ENCODE measurements at places on chromosomes 3 and 15. TPM values are rescaled to one million over a fixed set of nuclear protein-coding genes. Genes with fewer than 3 reads are reported as not detected.
A peak's percentile ranks its signal among the peaks of the same experiment; 100 is the strongest.

DNA sequence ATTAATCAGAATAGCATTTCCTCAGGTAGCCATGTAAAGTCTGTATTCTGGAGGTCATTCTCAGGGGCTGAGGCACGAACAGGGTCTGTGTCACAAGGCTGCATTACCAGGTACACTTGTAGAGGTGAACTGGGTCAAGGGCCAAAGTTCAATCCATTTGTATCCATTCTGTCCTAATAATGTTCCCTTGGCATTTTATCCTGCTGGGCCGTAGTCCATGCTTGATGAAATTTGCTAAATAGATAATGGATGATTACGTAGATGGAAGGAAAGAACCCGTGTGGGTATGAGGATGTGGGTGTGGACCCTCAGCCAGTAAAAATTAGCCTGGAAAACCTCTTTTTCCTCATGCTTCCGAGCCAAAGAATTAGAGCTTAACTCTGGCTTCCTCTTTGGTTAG, 785.9 kb downstream of the GRM7 start:
- no peaks in the 10 kb centered on the region for H3K36me3 ChIP-seq
- no peak overlapping the region for H3K4me3 ChIP-seq
- no peak for DNase-seq
- H3K27ac ChIP-seq: no peak overlapping the region

- H3K27ac ChIP-seq: no peak overlapping the region
- H3K27me3 ChIP-seq: peaks cover 4% of the 10 kb centered on the region
- H3K36me3 ChIP-seq: no peaks in the 10 kb centered on the region
- no peak for DNase-seq
These were observed 17.6 kb upstream of the PAQR9 start for GRCh38 chr3:142981108-142981507.

DNA sequence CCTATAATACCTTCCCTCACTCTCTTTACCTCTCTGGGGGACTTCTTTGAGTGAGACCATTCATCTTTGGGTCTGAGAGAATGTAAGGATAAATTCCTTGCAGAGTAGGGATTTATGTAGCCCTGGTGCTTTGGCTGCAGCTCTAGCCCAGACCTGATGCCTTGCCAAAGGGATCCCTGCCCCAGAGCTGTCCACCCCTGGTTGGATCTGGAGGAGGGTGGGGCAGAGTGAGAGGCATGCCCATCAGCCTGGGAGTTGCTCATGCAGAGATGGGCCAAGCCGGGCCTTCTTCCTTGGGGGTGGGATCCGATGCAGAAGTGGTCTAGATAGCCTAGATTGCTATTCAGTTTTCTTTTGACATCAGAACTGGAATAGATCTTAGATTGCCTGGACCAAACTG, 31.5 kb downstream of the RTP1 start:
- no peak for DNase-seq
- no peaks in the 10 kb centered on the region for H3K4me1 ChIP-seq
- H3K4me3 ChIP-seq: no peak overlapping the region
- peaks cover 7% of the 10 kb centered on the region for H3K27me3 ChIP-seq
- no peak overlapping the region for H3K27ac ChIP-seq

- no peak for DNase-seq
- H3K4me1 ChIP-seq: peaks cover 54% of the 10 kb centered on the region
- peaks cover 44% of the 10 kb centered on the region for H3K27me3 ChIP-seq
- H3K36me3 ChIP-seq: no peaks in the 10 kb centered on the region
- peak overlapping the region; percentile 81 for H3K4me3 ChIP-seq
These were observed 4.3 kb downstream of the RNU6-1 start for GRCh38 chr15:67835297-67836133.

DNA sequence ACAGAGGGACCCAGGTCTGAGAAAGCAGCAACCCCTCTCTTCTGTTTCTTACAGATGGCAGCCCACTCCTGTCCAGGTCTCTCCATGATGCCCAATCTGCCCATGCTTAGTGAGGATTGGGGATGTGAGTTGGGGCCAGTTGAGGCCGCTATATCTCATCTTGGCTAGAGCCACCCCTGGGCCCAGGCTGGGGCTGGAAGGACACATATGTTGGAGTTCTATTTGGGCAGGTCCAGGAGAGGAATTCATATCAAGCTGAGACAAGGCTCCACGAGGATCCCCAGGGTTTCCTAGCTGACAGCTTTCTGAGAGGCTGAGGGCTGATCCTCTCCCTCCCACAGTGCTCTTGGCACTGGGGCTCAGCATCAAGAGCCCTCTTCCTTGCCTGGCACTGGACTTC, 11.4 kb downstream of the TGM5 start:
- H3K27me3 ChIP-seq: no peaks in the 10 kb centered on the region
- no peak overlapping the region for H3K4me3 ChIP-seq
- no peak overlapping the region for H3K27ac ChIP-seq

DNA sequence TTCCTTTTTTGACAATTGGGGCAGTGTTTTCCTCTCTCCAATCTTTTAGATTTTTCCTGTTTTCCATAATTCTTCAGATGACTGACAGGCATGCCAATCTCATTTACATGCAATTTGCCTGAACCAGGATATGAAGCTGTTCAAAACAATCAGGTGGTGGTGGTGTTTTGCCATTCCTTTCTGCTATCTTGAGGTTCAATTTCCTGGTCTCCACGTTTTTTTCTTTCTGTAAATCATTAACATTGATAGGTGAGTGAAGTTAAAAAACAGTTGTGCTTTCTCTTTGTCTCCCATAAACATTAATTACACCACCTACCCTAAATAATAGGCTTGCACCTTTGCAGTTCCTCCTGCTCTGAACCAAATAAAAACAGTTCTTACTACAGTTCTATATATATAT, 49.1 kb downstream of the C2CD4A start:
- DNase-seq: no peak
- no peaks in the 10 kb centered on the region for H3K4me1 ChIP-seq
- H3K36me3 ChIP-seq: no peaks in the 10 kb centered on the region

DNA sequence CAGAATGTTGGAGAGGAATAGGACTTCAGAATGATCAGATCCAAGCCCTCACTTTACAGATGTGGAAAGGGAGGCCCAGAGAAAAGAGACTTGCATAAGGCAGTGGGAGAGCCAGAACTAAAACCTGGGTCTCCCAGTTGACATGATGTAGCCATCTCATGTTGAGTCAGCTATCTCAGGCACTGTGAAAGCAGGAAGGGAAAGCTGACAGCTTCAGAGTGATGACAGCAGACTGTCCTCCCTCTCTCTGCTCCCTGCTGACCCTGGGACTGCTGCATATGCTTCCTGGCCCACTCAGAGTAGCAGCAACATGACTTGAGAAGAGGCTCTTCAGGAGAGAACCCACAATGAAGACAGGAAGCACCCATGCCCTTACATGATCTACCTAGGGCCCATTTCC, 14.7 kb downstream of the FHIT start:
- no peak overlapping the region for H3K27ac ChIP-seq
- no peaks in the 10 kb centered on the region for H3K36me3 ChIP-seq
- no peaks in the 10 kb centered on the region for H3K4me1 ChIP-seq
- no peak overlapping the region for H3K4me3 ChIP-seq
- DNase-seq: no peak

Gene FAM43A
- polyA plus RNA-seq: 58.9 TPM

Gene MB21D2
- polyA plus RNA-seq: not detected

Gene CD200R1
- polyA plus RNA-seq: 1.7 TPM

Gene CCNB2
- 1.1 TPM for polyA plus RNA-seq

All from immature natural killer cell (primary cell).